ENCODE measurements at places on chromosomes 6 and 20.

DNA sequence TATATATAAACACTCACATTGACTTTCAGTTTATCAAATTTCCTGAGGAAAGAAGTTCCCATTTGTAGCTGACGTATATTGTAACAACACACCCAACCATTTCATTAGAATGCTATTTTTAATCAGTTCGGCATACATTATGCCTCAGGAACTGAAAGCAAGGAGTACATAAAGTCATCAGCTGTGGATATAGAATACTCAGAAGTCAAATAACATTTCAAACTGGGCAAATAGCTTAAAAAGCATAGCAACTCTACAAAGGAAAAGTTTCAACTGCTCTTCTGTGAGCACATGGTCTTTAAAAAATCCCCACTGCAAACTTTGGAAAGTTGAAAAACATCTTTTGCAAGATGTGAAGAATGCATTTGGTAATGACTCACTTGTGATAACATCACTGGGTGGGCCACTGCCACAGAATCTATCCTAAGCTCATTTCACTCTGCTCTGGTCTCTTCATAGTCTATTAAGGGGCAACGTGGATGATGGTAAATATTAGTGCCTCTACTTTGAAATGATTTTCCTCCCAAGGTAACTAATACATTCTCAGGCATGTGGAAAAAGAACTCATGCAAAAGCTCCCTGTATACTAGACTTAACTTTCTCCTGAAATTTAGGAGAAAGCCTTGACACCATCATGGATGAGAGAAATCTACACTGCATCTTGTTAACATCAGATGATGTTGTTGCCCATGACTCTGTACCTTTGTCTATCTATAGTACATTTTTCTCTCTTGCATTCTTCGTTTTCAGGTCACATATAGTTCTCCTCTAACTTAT, 49.2 kb downstream of the FYN start:
- peak; percentile 84 for DNase-seq

DNA sequence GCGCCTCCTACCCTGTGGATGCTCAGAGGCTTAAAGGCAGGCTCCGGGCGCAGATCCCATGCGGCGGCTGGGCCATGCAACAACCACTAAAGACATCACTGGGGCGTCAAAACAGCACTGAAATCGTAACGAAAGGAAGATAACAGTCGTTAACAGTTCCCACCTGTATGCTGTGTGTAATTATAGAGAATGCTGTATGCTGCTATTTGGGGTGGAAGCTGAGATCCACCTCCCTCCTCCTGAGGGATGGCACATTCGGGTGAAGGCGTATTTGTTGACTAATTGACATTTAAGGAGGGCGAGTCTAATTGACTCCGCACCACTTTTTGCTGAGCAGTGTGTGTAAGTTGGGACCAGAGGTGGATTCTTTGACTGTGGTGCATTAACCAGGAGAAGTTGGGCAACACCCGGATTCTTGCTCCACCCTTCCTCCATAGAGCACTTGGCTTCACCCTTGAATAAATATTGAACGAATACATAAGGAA, 687 bp downstream of the SLC35A1 start:
- DNase-seq: peak; percentile 63

DNA sequence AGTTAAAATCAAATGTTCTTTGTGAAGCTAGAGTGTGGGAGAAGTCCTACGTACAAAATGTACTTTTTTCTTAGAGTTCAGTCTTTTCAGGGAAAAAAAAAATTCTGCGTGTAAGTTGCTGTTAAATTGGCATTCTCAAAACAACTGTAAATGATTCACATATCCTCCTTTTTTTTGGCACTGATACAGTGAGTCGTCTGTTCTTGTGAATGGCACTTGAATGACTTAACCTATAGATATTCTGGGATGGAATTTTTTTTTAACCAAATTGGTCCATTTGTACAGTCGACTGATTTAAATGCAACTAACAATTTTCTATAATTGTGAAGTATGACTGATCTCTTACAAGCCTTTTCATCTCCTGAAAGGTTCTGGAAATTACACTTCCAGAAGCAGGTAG, 5.5 kb upstream of the JAG1 start:
- DNase-seq: no peak

GRCh38 chr6:147508866-147509608, 547 bp downstream of the SAMD5 start:
- DNase-seq: no peak

GRCh38 chr20:40019510-40019909, 669.5 kb downstream of the MAFB start:
- DNase-seq: no peak

DNA sequence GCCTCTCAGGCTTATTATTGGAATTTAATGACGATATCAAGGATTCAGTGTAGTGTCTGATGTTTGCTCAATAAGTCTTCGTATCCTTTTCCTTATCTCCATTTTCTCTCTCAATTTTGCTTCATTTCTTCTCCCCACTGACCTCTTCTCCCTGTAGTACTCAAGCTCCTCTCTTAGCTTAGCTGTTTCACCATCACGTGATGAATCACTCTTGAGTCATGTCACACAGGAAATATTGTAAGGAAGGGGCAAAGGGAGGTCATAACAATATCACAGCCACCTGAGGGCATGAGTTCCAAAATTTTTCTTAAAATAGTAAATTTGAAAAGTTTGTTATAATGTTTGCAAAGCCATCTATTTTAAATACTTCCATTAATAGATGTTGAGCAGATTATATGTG, 392.2 kb upstream of the MARCKS start:
- peak; percentile 74 for DNase-seq

DNA sequence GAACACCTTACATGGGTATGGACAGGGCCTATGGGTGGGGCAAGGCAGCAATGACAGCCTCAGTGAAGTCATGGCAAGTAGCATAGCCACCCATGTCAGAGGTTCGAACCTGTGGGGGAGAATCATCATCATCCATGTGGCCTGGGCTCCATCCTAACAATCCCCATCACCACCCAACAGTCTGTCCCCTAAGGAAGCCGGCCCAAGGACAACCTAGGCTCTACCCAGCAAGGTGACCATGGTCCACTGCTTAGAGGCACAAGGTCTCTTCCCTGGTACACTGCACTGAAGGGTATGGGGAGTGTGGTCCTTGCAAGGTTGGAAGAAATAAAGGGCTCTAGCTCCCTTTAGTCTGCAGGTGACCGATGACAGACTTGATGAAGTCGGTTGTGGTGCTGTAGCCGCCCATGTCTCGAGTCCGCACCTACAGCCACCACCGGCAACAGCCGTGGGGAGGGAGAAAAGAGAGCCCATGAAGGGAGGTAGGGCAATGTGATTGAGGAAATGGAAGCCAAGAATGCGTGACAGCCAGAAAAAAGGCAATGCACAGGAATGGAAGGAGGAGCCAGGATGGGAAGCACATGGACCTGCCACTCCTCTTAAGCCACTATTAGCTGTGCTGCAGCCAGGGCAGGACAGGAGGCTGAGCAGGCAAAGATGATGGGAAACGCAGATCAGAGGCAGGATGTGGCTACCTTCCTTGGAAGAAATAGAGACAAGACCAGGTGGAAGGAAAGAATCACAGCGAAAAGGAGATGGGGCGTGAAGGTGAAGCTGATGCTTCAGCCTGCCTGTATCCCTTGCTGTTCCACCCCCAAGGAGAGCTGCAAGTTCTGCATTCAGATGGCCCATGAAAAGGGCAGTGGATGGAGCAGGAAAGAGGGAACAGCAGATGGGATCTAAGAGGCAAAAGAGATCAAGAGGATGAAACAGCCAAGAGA, 5.3 kb downstream of the IDH3B start:
- DNase-seq: no peak

DNA sequence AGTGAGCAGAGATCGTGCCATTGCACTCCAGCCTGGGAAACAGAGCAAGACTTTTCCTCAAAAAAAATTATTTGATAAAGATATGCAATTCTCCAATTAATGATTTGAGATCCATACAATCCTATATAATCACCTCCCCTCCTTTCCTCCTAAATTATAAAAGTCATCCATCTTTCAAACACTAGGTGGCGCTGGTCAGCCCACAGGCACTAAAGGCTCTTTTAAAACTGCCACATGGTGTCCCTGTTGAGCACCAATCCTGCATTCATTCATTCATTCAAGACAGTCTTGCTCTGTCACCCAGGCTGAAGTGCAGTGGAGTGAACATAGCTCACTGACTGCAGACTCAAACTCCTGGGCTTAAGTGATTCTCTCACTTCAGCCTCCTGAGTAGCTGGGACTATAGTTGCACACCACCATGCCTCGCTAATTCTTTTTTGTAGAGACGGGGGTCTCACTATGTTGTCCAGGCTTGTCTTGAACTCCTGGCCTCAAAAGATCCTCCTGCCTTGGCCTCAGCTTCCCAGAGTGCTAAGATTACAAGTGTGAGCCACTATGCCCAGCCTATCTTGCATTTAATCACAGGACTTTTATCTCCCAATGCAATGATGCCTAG, 58.7 kb upstream of the SLC2A12 start:
- DNase-seq: peak; percentile 72

DNA sequence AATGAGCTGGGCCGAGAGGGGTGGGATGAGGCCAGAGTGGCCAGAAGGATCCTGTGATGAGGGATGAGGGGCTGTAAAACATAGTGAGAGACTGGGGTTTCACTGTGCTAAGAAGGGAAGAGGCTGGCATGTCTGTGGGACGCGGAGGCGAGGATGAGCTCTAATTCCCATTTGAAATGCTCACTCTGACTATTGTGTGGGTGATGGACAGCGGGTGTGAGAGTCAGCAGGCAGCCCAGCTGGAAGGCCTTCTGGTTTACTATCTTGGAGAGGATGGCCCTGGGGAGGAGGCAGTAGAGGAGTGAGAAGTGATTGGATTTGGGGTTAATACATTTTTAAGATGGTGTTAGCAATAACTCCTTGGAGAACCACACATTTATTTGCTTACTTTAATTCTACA, 9.5 kb upstream of the MICA start:
- no peak for DNase-seq

DNA sequence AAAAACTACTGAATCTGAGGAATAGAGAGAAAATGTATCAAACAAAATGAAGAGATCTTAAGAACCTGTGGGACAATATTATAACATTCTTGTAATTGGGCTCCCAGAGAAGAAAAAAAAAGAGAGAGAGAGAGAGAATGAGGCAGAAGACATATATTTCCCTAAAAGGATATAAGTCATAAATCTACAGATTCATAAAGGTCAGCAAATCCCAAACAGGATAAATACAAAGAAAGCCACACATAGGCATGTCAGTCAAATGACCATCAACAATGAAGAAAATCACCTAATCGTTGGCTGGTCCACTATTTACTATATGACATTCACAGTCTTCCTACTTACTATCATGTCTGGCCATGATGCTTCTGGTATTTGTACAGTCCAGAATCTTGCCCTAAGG, 190.3 kb downstream of the GMDS start:
- no peak for DNase-seq

DNA sequence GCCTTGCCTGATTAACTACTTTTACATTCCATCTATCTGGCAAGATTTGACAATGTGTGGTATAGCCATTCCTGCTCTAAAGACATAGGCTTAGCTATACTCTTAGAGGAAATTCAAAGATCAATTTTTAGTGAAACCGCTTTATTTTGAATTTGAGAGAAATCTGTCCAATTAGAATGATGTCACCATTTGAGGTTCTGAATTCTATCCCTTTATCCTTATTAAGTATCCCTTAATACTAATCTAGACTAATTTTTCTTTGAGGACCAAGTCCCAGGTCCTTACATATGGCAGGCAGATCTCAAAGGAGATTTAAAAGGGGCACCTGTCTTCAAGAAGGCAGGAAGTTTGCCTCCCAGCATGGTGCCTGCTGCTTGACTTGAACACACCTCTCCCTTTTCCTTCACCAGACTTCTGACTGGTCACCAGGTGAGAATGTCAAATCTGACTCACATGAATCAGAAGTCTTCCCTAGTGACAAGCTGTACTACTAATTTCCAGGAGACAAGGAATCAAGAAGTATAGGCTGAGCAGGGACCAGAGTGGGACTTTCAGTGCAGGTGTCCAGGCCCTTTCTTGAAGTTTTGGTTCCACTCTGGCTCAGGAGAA, 15.0 kb upstream of the MRAP2 start:
- DNase-seq: no peak

GRCh38 chr6:52538901-52539354, 37.9 kb downstream of the TRAM2 start:
- no peak for DNase-seq

DNA sequence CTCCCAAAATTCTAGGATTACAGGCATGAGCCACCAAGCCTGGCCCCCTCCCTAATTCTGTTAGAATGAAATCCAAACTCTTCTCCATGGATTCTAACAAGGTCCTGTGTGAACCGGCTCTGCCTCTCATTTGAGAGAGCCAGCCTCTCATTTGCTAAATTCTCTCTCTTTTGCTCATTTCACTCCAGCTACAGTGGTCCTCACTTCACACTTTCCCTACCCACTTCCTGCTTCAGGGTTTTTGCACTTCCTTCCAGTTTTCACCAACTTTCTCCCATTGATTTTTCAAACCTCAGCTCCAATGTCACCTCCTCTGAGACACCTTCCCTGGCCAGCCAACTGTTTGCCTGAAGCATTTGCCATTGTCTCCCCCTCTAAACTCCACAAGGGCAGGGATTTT, 5.1 kb downstream of the COX4I2 start:
- DNase-seq: no peak

GRCh38 chr6:47663462-47664216, 34.7 kb upstream of the ADGRF4 start:
- no peak for DNase-seq

Measured in fibroblast of pulmonary artery (primary cell).